ENCODE measurements at places on chromosomes 2 and 18. TPM values are rescaled to one million over a fixed set of nuclear protein-coding genes. Genes with fewer than 3 reads are reported as not detected.

ASAP2 gene
- 30.6 TPM for total RNA-seq

MOGAT1 gene
- not detected for total RNA-seq

RAPH1 gene
- 31.4 TPM for total RNA-seq

MAP3K19 gene
- total RNA-seq: not detected

RNU2-63P gene
- total RNA-seq: not detected

GRCh38 chr2:188032306-188032705, 259.4 kb upstream of the GULP1 start:
- DNase-seq: no peak

DNA sequence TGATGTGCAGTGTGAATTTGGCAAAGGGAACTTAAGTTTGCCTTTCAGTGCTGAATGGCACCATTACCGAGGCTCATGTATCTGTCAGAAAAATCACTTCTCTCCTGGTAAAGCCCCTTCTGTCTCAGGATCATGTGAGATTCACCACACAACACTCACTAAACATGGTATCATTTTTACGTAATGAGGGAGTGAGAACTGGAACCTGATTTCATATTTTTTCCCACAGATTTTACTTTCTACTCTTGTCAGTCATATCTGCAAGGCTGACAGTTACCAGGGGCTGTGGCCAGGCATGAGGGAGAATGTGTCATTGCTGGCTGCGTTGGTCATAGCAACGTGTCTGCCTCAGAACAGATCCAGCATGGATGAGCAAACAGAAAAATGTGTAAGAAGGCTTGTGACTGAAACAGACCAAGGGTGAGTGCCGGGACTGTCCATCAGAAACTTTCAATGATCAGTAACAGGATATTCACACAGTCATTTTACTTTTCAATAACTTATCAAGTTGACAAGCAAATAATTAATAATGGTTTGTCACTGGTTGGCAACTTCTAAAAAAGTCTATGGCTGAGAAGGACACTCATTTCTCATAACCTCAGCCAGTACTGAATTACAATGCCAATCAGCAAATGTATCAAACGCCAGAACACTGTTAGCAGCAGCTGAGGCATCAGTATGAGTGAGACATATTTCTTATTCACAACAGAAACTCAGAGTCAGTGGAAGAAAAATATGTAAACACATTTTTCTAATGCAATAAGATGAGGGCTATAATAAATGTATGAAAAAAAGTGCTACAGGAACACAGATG, 100.5 kb downstream of the CDC42EP3 start:
- no peak for DNase-seq

DNA sequence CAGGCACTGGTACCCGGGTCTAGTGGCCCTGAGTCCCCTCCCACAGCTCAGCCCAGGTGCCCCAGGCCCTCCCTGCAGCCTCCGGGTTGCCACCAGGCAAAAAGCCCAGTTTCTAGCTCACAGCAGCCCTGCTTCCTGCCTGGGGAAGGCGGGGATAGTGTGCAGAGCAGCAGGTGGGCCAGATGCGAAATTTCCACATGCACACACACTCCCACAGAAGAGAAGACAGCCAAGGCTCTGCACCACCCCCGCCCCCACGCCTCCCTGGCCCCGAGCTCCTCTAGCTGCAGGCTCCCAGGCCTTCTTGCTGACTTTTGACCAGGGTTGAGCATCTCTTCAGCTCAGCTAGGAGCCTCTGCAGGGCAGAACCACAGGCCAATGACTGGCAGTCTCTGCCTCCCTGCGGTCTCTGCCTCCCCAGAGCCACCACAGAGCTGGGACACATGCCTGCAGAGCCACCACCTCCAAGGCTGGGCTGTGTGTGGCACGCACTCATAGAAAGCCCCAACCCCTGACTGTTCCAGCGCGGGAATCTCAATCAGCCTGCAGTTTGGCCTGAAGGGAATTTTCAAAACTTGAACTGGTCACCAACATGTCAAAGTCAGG, 7.2 kb downstream of the SLC66A2 start:
- DNase-seq: peak; percentile 41

- no peak for DNase-seq
These were observed 159.7 kb upstream of the FBXO11 start for GRCh38 chr2:48066000-48066399.

DNA sequence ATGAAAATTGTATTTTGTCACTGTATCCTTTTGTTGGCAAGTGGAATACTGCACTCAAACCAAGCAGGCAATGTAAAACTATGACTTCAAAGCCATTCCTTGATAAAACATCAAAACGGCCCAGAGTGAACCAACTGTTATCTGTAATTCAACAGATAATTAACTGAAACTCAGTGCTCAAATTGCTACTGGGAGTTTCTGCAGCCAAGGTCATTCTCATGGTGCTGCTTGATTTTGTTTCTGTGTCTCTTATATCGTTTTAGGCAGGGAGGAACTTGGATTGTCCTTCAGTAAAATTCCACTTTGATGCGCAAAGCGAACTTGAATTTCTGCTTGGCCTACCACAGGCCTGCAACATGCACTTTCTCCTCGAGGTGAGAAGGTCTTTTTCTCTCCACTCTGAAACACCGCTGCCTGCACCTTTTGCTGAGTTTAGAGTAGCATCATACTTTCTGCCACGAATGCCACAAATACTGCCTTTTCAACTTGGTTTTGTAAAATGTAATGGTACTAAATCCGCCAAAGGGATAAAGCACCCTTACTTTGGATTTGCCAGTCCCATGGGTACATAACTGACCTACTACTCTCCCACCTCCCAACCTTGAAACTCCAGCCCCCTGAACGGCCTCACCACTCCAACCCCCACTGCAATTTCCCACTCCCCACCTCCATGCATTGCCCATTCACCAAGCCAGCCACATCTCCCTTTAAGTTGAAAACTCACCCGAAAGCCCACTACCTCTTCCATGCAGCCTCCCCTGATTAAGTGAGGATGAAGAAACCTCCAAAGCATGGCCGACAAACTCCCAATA, 204.7 kb downstream of the TGIF1 start:
- DNase-seq: no peak

GRCh38 chr18:31176531-31176930, 13.9 kb upstream of the DSC1 start:
- DNase-seq: no peak

DNA sequence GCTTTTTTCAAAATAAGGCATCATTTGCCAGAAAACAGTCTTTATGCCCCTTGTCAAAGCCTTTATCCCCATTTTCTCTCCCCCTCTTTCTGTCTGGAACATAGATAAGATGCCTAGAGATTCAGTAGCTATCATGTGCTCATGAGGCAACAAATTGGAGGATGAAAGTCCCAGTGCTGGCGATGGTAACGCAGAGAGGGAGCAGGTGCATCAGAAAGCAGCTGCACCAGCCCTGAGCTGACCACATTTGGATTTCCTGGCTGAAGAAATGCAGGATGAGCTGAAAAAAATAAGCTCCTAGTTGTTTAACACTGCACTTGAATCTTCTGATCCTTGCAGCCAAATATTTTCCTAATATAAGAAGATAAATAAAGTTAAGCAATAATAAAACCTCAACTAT, 48.0 kb downstream of the LOXHD1 start:
- no peak for DNase-seq

GRCh38 chr2:119071476-119071875, 87.1 kb downstream of the C1QL2 start:
- no peak for DNase-seq

- DNase-seq: no peak
These were observed 558.8 kb upstream of the PIK3C3 start for GRCh38 chr18:41396211-41396610.

DNA sequence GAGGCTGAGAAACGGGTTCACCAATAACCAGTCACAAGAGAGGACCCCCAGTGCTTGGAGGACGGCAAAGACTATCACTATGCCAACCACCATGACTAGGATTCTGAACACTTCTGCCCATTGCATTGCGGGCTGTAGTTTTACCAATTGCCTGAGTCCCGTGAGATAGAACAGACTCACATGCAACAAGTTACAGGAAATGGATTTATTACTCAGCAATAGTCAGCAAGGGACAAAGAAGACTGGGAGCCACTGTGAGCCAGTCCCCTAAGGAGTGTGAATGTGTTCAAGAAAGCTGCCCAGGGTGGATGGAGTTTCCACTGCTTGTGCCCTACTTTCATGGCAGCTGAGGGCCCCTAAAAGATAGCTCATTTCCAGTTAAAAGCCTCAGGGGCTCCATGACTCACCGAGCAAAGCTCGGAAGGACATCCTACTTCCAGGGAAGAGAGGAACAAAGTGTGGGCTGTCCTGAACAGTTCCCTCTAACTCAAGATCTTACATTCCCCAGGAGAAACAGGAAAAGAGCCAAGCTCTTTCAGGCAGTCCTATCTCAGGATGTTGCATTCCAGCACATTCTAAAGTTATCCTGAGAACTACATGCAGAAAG, 54.4 kb downstream of the SLC4A3 start:
- no peak for DNase-seq

Measured in Peyer's patch (tissue), 4 donors.